Activated naive CD4-positive, alpha-beta T cell treated with anti-CD3 and anti-CD28 coated beads for 36 hours (primary cell): ENCODE measurements at places on chromosomes 12 and 14.
A peak's percentile ranks its signal among the peaks of the same experiment; 100 is the strongest.

GRCh38 chr12:32560520-32560919, 118.6 kb upstream of the DNM1L start:
- no peak for DNase-seq

- DNase-seq, result no peak
Observed at GRCh38 chr12:68225576-68226476, at the start of gene IL26. Gene IL26, minus strand, starts transcription at chr12:68225810. Its CDS starts 54 bp downstream, at chr12:68225756.

DNA sequence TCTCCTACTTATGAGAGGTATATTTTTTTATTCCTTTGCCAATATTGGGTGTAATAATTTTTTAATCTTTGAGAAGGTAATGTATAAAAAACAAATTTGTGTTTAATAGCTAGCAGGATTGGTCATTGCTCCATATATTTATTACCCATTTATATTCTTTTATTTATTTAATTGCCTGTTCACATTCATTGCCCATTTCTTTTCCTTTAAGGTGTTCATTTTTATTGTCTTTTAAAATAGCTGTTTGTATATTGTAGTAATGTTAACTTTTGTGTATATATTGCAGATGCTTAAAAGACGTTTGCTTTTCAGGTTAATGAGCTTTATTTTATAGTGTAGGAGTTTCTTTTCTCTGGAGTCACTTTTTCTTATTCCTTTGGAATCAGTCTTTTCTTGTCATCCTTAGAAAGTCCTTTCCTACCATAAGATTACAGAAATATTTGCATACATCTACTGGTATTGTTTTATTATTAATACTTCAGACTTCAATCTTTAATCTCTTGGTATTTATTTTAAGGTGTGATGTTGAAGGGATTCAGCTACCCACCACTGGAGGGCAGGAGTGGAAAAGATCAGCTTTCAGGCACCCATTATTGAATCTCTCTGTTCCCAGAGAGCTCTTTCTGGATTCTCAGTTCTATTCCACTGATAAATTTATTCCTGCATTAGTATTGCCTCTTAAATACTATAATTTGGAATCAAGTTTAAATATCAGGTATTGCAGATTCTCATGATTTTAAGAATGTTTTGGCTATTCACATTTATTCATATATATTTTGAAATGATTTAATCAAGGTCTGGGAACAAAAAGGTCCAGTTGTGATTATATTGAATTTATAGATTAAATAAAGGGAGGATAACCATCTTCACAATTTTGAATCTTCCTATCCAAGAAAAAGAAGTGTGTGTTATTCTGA, 17.3 kb downstream of the PPM1A start:
- peak; percentile 34 for DNase-seq

GRCh38 chr14:42944284-42944683, 1337.6 kb downstream of the LRFN5 start:
- DNase-seq, result no peak

- no peak for DNase-seq
Observed at GRCh38 chr14:89377544-89377943, 39.5 kb downstream of the FOXN3 start.
